Heart left ventricle (tissue), 16 donors: ENCODE measurements at places on chromosomes 16 and 17. TPM values are rescaled to one million over a fixed set of nuclear protein-coding genes. Genes with fewer than 3 reads are reported as not detected.

SLC2A4 gene
- total RNA-seq: 85.4 TPM

SLC12A3 gene
- total RNA-seq: 0.08 TPM

TP53TG3F gene
- not detected for total RNA-seq

IRF8 gene
- 31.8 TPM for total RNA-seq

TCAP gene
- total RNA-seq: 6,222 TPM

TMC5 gene
- total RNA-seq: not detected

SDR42E1 gene
- 0.42 TPM for total RNA-seq

CCL4L2 gene
- not detected for total RNA-seq

HS3ST3A1 gene
- total RNA-seq: 1.8 TPM

CBFB gene
- 28.1 TPM for total RNA-seq

KLHL10 gene
- not detected for total RNA-seq

HAS3 gene
- total RNA-seq: 0.21 TPM

WNK4 gene
- not detected for total RNA-seq

FBXO39 gene
- not detected for total RNA-seq

HOXB7 gene
- total RNA-seq: 0.25 TPM

COPZ2 gene
- total RNA-seq: 64.3 TPM

PRR29 gene
- total RNA-seq: not detected
